ENCODE measurements at places on chromosomes 6 and 20.
A peak's percentile ranks its signal among the peaks of the same experiment; 100 is the strongest.

GRCh38 chr6:18138906-18139305 lies 16.0 kb downstream of the TPMT start:
- no peak for DNase-seq

DNA sequence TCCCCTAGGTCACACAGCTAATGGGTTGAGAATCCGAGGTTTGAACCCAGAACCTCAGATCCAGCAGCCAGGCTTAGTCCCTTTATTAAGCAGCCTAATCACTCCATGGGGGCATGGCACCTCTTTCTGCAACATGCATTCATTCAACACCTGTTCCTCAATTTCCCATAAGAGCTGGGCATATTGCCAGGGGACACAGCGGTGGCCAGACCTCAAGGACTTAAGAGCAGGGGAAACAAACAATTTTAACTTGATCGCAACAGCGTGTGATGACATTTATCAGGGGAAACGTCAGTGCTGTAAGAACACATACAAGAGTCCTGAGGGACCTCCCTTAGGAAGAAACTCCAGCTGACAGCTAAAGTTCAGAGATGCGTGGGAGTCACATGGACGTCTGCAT lies 267.4 kb upstream of the CDH4 start:
- DNase-seq = no peak

DNA sequence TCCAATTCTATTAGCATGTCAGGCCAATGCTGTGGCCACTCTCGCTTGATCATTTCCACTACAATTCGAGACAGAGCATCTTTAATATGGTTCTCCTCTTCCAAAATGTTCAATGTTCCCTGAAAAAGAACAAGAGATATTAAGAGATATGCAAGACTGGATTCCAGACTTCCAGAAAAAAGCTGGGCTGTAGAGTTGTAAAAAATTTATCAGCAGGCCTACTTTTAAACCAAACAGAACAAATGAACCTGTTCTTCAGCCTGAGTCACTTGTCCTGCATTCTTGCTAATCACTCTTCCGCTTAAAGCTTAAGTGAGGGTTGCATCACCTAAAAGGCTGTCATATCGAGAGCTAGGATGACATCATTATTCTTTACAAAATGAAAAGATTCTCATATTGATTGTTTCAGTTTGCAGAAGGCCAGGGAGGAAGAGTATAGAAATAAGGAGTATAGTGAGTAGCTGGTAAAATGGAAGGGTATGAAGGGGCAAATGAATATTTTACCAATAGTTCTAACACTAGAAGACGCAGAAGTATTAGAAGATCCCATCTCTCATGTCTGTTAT lies 4.9 kb downstream of the XPO5 start:
- no peak for DNase-seq

DNA sequence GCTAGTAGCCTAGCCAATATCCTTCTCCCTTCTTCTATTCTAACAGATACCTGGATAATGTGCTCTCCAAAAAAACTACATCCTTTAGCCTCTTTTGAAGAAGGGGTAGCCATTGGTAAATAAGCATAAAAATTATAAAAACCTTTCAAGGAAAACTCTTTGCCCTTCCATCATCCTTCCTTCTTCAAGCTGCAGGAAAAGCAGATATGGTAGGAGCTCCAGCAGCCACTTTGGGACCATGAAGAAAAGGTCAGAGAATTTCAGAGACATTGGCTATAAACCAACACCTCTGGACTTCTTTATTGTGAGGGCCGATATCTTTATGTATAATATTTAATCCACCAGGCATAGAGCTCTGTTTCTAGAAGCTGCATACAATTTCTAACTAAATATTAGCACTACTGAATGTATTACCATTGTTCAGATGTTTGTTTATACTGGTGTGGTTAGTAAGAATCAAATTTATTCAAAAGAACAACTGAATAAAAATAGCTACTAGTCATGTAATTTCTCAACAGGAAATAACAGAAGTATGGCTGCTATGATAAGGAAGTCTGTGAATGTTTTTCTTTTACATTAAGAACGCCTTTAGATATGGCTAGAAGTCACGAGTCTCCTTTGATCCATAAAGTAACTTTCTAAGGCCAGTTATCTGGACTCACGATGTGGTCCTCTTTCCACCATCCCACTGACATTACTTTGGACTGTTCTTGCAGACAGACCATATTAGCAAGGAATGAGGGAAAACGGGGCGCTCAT lies 32.2 kb downstream of the MYLK4 start:
- no peak for DNase-seq

- DNase-seq = no peak
Measured at GRCh38 chr6:38035478-38035877, 216.0 kb downstream of the ZFAND3 start.

DNA sequence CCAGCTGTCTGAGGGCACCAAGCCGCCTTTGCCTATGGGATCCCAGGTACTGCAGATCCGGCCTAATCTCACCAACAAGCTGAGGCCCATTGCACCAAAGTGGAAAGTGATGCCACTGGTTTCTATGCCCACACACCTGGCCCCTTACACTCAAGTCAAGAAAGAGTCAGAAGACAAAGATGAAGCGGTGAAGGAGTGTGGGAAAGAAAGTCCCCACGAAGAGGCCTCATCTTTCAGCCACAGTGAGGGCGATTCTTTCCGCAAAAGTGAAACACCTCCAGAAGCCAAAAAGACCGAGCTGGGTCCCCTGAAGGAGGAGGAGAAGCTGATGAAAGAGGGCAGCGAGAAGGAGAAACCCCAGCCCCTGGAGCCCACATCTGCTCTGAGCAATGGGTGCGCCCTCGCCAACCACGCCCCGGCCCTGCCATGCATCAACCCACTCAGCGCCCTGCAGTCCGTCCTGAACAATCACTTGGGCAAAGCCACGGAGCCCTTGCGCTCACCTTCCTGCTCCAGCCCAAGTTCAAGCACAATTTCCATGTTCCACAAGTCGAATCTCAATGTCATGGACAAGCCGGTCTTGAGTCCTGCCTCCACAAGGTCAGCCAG lies 283.0 kb downstream of the TSHZ2 start:
- no peak for DNase-seq

- no peak for DNase-seq
Measured at GRCh38 chr6:47832386-47833100, 50.7 kb downstream of the OPN5 start.

GRCh38 chr20:51153867-51154707 lies 131.2 kb upstream of the KCNG1 start:
- DNase-seq = no peak

- peak; percentile 0 for DNase-seq
Measured at GRCh38 chr20:17620371-17621228, 50.7 kb downstream of the DSTN start.

GRCh38 chr6:32844839-32845383 lies 1.1 kb upstream of the PSMB8 start:
- DNase-seq = no peak

GRCh38 chr20:22584922-22585785 lies 782 bp upstream of the FOXA2 start:
- DNase-seq = no peak

DNA sequence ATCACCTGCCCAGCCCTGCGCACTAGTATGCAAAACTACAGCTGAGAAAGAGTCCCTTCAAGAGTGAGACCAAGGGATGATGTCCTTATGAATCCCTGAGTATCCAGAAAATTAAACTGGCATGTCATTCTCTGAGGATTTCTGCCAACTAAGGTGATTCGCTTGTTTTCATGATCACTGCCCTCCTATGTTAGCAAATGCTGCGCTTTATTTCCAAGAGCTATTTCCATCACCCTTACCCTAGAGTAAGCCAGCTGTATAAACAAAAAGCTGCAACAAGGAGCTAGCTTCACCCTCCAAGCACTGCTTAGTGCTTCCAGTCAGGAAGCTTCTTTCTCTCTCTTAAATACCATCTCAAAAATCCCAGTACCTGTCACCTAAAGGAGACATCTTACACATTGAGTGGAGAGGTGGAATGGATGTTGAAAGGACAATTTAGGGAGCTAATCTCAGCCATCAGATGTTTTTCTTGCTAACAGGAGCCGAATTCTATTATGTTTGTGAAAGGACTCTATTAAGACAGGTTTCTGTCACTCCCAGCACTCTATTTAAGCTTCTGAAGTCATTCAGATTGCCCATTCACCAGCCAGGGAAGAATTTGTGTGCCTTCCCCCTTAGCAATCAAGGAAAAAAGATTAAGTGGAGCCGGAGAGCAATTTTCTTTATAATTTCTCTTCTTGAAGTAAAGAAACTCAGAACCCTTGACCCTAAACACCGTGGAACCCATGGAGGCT lies 322.2 kb downstream of the NRN1 start:
- no peak for DNase-seq

- DNase-seq = no peak
Measured at GRCh38 chr6:160305926-160306713, 42.1 kb upstream of the SLC22A3 start.

DNA sequence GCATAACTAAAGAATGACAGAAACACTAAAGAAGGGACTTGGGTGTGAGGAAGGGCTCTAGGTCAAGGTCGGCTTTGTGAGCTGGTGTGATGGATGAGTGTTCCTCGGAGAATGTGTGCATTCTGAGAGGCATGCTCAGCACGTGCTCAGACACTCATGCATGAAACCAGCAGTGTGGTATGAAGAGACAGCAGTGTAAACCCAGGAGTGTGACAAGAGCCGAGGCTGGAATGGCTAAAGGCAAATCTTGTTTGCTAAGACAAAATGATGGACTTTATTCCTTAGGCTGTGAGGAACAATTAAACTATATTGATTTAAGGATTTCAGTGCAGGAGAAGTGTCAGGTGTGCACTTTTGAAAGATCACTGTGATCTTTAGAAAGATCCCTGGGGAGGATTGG lies 107.4 kb upstream of the MAP7 start:
- no peak for DNase-seq

- no peak for DNase-seq
Measured at GRCh38 chr6:13280254-13280653, 48.1 kb downstream of the TBC1D7 start.

DNA sequence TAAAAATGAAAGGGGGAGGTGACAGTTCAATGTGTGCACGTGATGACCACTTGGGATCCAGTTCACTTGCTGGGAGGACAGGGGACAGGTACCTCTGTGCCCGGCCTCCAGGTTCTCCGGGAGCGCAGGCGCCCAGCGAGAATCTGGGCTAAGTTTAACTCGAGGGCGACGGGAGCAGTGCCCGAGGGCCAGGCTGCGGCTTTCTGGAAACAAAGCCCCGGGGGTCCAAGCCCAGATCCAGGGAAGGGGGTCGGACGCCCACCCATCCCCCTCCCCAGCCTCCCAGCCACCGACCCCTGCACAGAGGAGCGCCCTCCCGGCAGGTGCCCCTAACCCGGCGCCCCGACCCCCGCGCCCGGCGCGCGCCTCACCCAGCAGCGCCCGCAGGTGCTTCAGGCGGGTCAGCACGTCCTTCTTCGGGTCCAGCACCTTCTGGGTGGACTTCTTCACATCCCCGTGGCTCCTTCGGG lies 405 bp downstream of the RALGAPA2 start:
- DNase-seq = peak; percentile 20

Data from stimulated activated naive CD8-positive, alpha-beta T cell treated with anti-CD3 and anti-CD28 coated beads, Interleukin-15, Interleukin-2, amounts not matched to agents 100 U/mL and 50 U/mL, for 24 hours (primary cell).